ENCODE measurements at places on chromosomes 7 and 10. TPM values are rescaled to one million over a fixed set of nuclear protein-coding genes. Genes with fewer than 3 reads are reported as not detected.

- DNase-seq: no peak
Measured at GRCh38 chr10:26310361-26310760, 93.8 kb downstream of the GAD2 start.

DNA sequence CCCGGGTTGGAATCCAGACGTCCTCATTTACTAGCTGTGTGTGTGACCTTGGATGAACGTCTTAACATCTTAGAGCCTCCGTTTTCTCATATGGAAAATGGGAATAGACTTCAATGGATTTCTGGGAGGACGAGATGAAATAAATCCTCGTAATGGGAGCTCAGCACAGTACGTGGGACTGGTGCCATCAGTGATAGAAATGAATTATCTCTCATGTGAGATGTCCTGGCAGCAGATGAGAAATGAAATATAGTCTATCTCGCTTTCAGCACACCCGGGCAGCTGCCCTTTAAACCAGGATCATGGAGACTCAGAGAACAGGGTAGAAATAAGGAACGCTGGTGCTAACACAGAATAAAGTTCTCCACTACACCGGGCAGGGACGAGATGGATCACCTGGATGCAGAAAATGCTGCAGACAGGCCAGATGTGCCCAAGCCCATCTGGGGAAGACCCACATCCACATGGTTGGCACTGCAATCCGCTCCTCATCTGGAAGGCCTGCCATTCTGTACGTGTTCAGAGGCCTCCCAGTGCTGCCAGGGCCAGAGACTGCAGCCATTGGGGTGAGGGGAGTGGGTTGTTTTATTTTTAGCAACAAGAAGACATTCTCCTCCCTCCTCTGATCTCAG is 11.1 kb upstream of the EMX2 start:
- DNase-seq: no peak

GRCh38 chr7:122827763-122828162 is 58.5 kb downstream of the CADPS2 start:
- no peak for DNase-seq

GRCh38 chr7:157097056-157097329 is 41.7 kb upstream of the UBE3C start:
- DNase-seq: no peak

DNA sequence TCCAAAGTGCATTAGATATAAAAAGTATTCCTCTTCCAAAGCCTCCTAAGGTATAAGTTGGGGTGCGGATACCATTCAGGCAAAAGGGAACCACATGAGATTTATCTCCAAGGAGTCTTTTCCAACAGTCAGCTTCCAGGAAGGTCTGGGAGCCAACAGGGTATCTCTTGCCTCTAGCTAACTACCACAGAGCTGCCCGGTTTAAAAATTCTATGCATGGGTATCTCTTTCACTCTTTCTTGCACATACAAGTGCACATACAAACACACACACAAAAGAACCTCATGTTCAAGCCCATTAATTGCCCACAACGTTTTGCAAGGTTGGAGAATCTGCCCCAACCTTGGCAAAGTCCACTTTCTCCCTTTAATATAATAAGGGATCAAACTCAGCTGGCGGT is 80.7 kb downstream of the CDK6 start:
- DNase-seq: no peak

GRCh38 chr7:1673581-1674118 is 3.6 kb downstream of the ELFN1 start:
- no peak for DNase-seq

The BHLHA15 gene
- total RNA-seq: 0.50 TPM

The FOXI2 gene
- total RNA-seq: 0.74 TPM

The PARD3 gene
- total RNA-seq: 49.5 TPM

The SLC39A12 gene
- total RNA-seq: 0.68 TPM

All from testis (tissue), 5 donors.